Spinal cord (tissue), 10 donors: ENCODE measurements at places on chromosomes 5 and 9. TPM values are rescaled to one million over a fixed set of nuclear protein-coding genes. Genes with fewer than 3 reads are reported as not detected.
A peak's percentile ranks its signal among the peaks of the same experiment; 100 is the strongest.

DNA sequence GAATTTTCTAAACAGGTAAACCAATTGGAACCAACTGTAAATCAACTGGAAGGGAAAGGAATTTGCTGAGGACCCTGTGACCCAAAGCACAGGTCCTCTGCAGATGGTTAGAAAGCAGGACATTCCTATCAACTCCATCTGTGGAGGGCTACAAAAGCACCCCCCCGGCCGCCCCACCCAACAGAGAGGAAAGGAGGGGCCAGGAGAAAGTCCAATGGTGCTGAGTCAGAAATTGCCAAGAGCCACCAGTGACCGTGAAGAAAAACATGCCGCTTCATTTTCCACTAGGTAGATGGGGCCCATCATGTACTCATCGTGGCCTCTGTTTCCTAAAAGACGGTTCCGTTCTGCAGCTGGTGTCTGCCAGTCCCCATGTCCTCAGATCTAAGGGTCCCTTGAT, 66.3 kb downstream of the RAPGEF1 start:
- no peak overlapping the region for H3K4me3 ChIP-seq
- no peak for DNase-seq
- H3K27me3 ChIP-seq: no peaks in the 10 kb centered on the region
- peaks cover 50% of the 10 kb centered on the region for H3K4me1 ChIP-seq
- peaks cover 3% of the 10 kb centered on the region for H3K36me3 ChIP-seq
- no peak overlapping the region for H3K27ac ChIP-seq

- DNase-seq: no peak
- H3K27me3 ChIP-seq: no peaks in the 10 kb centered on the region
- H3K4me3 ChIP-seq: peak overlapping the region; percentile 69
- peaks cover 2% of the 10 kb centered on the region for H3K36me3 ChIP-seq
- H3K4me1 ChIP-seq: peaks cover 10% of the 10 kb centered on the region
- H3K27ac ChIP-seq: no peak overlapping the region
These were observed 1.2 kb downstream of the CKS2 start for GRCh38 chr9:89312222-89312571.

DNA sequence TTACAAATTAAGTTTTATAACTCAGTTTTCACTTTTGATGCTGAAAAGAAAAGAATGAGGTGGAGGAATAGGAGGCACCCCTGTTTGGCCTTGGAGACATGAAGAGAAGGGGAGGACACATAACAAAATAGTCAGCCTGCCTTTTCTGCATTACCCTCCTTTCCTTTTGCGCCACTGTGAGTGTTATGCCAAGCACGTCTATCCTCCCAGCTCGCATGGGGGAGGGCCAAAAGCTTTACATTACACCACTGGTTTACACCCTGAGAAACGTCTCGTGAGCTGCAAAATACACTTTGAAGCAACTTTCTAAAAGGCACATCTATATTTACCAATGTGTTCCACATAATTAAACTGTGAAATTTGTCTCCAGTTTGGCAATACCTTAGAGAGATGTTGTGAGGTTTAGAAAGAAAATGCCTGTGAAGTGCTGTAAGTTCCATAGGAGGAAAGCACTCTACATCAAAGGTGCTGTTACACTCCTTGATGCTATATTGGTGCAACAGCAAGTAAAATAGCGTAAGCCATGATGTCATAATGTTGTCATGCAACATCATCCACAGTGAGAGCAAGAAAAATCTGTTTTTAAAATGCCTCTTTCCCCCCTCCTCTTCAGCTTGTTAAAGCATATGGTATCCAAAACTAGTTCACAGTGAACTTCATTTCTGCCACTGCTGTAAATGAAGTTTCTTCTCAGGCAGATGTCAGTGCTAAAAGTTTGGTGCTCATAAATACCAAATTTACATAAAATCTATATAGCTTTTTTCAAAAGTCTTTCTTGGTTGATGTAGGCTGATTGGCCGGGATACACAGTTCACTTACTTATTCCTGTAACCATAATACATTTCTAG, 50.3 kb downstream of the CETN3 start:
- no peaks in the 10 kb centered on the region for H3K27me3 ChIP-seq
- DNase-seq: no peak
- H3K27ac ChIP-seq: no peak overlapping the region
- no peak overlapping the region for H3K4me3 ChIP-seq

DNA sequence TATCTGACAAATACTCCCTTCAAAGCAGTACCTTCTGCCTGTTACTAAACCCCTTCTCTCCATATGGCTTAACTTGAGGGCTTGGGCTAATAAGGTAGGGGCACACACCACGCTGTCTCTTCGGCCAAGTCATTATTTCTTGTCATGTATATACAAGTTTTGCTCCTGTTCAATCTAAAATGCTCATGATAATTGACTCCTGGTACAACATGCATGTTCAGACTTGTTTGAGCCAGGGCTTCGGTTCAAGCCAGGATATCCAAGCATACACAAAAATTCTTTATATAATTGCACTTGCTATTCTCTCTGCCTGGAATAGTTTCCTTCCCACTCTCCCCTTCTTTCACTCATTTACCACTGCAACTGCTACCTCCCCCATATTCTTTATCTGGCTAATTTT, 756.0 kb upstream of the C9orf72 start:
- no peak overlapping the region for H3K27ac ChIP-seq
- no peaks in the 10 kb centered on the region for H3K27me3 ChIP-seq
- H3K4me3 ChIP-seq: no peak overlapping the region
- DNase-seq: no peak

The PITX1 gene
- not detected for polyA plus RNA-seq
